ENCODE measurements at places on chromosomes 1 and 21. TPM values are rescaled to one million over a fixed set of nuclear protein-coding genes. Genes with fewer than 3 reads are reported as not detected.

DNA sequence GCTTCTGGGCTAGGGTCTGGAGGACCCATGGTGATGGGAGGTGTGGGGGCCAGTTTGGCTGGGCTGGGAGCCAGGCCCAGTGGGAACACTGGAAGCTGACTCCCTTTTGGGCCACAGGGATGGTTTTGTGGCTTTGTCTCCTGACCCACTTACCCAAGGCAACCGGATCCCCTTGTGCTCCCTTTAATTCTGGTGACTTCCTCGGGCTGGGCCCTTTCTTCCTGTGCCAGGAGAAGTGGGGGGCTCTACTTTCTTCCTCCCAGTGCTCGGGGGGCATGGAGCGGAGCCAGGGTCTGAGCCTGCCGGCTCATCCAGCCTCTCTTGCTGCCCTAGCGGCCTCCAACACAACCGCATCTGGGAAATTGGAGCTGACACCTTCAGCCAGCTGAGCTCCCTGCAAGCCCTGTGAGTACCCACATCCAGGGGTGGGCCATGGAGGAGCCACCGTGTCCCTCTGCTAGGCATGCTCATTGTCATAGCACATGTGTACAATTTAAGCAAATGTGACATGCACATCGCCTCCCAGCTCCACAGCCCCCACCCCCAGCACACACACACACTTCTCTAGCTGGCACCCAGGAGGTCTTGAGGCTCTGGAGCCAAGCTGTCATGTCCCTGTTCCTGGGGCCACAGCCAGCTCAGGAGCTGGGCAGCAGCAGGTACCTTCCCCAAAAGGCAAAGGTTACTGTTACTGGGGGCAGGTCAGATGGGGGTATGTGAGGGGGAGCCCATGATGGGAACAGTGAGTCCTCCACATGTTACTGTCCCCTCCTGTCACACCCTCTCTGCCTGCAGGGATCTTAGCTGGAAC, 35.0 kb downstream of the UBE2T start:
- H3K4me1 ChIP-seq = no peaks in the 10 kb centered on the region
- H3K4me3 ChIP-seq = no peak overlapping the region
- peaks cover 27% of the 10 kb centered on the region for H3K27me3 ChIP-seq
- no peak for DNase-seq
- no peaks in the 10 kb centered on the region for H3K36me3 ChIP-seq

B3GALT2 gene
- polyA plus RNA-seq = 4.3 TPM

S100B gene
- 2.7 TPM for polyA plus RNA-seq

HEYL gene
- polyA plus RNA-seq = 0.02 TPM

All from fibroblast of lung (primary cell).